NCI-H1105 (cell line): ENCODE measurements at places on chromosomes 1 and 21.

DNA sequence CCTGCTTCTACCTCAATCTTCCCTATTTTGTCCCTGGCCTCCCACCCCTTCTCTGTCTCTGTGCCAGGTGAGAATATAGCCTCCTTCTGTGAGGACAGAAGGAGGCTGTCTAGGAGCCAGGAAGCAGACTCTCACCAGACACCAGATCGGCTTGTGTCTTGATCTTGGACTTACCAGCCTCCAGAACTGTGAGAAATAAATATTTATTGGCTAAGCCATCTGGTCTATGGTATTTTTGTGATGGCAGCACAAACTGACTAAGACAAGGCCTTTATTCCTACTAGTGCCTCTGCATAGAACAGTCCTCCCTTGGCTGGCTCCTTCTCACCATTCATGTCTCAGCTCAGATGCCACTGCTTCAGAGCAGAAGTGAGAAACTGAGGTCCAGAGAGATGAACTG, 1.9 kb downstream of the GPN2 start:
- no peak for DNase-seq

- no peak for DNase-seq
Observed at GRCh38 chr1:167198518-167199133, 22.1 kb upstream of the POU2F1 start.

GRCh38 chr1:103779932-103780331, 30.2 kb downstream of the AMY1C start:
- DNase-seq, result no peak

DNA sequence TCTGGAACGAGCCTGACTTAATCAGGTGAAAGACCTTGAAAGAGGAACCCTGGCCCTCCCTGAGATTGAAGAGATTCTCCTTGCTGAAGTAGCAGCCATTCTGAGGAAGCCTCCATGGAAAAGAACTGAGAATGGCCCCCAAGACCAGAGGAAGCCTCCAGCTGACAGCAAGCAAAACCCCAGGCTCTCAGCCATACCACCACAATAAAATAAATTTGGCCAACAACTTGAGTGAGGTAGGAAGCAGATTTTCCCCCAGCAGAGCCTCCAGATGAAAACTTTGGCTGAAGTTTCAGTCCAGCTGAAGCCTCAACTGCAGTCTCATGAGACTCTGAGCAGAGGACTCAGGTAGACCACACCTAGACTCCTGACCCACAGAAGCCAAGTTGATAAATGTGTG, 34.0 kb upstream of the SLAMF9 start:
- no peak for DNase-seq

DNA sequence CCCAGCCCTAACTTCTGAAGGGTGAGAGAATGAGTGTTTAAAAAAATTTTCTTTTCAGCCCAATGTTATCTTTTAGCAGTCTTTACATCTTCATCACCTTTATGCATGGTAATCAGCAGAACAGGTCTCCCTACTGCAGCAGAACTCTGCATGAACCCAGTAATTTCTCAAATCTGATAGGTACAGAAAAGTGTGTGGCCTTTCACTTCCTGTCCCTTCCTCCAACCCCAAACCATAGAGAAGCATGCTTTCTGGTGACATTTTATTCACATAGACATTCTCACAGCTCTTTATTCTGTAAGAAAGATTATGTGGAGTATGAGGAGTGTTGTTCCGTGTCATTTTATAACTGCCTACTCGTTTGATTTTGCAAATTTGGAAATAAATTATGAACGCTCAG, 68.6 kb downstream of the RPAP2 start:
- no peak for DNase-seq

- DNase-seq, result no peak
Observed at GRCh38 chr1:22804969-22805671, 94.5 kb downstream of the EPHB2 start.
